ENCODE measurements at places on chromosomes 2 and 18.

DNA sequence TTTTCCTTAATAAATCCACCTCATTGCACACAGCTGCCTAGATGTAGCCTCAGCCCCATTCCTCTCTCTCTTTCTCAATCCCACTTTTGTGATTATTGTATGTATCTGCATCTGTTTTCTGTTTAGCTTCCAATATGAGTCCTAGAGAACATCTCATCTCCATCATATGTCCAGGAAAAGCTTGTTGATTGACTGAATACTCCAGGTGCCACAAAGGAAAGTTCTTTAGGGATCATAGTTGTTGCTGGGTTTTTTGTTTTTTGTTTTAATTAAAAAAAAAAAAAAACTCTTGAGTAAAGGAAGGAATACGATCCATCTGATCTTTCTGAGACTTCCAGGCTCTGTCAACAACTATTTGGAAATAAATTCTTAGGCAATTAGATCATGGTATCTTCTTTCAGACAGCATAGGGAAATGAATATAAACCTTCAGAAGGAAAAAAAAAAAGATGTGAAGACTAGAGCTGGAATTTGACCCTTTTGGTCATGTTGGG is 42.5 kb downstream of the KIAA2012 start:
- no peak for DNase-seq

DNA sequence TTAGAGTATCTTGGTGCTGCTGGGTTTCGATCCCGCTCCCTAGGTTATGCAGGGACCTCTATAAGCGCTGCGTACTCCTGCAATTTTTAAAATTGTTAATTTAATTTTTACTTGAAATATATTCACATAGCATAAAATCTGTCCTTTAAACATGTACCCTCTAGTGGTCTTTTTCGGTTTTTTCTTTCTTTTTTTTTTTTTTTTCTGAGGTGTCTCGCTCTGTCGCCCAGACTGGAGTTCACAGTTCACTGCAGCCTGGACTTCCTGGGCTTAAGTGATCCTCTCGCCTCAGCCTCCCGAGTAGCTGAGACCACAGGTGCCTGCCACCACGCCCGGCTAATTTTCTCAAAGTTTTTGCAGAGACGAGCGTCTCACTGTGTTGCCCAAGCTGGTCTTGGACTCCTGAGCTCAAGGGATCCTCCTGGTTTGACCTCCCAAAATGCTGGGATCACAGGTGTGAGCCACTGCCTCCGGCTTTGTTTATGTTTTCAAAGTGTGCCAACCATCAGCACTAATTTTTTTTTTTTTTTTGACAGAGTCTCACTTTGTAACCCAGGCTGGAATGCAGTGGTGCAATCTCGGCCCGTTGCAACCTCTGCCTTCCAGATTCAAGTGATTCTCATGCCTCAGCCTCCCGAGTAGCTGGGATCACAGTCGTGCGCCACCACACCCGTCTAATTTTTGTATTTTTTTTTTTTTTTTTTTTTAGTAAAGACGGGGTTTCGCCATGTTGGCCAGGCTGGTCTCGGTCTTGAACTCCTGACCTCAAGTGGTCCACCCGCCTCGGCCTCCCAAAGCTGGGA is 585 bp upstream of the MOB1A start:
- no peak for DNase-seq

DNA sequence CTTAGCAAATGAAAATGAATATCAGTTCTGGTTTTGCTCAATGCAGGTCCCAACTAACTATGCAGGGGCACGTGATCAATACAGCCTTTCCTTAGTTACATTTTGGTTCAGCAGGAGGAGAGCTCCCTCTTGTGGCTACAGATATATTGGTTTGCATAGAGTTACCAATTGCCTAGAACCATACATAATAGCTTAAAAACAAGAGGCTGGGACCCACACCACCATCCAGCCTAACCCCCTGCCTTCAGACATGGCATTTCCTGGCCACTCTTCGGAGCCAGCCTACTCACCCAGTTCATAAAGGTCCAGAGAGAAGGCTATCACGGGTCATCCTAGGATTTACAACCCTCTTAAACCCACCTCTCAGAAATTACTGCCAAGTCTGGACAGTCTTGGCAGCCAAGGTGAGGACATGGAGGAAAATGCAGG is 10.5 kb downstream of the CCDC93 start:
- DNase-seq = peak; percentile 65

DNA sequence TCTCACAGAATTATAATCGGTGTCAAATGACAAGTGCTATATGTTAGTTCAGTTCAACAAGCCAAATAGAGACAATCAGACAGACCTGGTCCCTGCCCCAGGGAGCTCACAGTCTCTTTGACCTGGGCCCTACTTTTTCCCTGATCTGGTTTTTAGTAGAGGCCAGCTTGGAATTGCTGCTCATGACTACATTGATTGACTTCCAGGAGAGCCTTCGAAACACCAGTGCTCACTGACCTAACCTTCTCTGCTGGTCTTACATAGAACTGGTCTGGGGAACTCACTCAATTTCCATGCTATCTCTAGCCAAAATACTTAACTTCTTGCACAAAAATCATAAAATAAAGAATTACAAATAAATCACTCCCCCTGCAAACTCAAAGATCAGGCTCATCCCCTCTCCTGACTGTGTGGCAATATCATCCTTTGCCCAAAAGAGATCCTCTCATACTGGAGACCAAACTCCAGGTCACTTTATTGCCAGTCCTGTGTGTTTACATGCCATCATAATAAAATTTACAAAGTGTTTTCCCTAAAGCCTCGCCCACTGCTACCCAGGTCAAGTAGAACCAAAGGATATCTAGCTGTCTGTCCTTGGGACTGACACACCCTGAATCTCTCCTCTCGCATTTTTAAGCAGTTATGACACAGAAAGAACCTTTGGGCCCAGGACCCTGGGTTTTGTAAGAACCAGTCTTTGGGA is 53.2 kb downstream of the PROC start:
- DNase-seq = no peak

DNA sequence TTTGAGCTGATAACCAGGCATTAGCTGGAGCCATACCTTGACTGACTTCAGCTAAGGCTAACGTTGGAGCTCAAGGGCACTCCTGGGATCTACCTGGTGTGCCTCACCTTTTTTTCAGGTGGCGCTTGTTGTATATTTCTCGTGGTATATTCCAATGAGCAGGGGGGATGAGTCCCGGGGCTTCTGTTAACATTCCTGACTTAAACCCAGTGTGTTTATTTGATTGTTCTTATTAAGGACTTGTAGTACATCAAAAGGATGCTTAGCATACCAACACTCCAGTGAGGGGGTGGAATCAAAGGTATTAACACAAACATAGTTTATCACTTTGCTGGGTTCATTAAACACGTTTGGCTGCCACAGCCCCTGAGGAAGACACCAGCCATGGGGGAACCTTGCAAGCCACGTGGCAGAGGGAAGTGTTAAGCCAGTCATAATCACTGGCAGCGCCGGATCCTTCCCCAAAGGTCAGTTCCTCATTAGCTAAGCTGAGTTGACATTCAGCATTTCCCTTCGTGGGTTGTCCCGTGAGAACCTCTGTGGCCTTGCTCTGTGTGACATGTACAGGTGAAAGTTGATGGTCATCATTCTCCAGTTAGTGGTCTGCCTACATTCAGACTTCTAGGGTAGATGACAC is 119.5 kb upstream of the MCFD2 start:
- no peak for DNase-seq

DNA sequence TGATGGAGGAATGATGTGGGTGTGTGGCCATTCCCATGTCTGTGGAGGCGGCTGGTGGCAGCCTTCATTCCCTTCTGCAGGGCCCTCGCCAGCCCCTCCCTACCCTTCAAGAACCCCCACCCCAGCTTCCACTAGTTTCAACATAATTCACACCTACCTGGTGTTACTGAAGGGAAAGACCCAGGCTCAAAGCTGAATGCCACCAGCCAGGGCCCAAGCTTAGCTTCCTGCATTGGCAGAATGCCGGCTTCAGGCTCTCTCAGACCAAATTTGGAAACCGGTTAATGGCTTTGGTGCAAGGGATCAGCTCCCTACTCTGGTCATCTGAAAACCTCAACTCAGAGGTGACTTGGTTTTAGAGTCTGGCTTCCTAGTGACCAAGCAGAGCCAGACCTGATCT is 16.9 kb downstream of the GAREM2 start:
- DNase-seq = no peak

DNA sequence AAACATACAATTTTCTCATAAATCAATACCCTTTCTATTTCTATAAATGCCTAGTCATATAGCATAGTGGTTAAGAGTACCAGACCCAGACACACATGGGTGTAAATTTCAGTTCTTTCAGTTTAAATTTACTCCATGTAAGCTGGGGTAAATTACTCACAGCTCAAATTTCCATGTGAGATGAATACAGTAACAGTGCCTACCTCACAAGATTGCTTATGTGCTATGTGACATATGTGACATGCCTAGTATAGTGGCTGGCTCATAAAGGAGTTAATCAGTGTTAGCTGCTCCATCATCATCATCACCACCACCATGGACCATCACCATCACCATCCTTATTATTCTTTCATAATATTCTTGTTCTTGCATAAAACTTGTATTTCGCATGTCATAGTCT is 61.6 kb upstream of the CD302 start:
- DNase-seq = no peak

DNA sequence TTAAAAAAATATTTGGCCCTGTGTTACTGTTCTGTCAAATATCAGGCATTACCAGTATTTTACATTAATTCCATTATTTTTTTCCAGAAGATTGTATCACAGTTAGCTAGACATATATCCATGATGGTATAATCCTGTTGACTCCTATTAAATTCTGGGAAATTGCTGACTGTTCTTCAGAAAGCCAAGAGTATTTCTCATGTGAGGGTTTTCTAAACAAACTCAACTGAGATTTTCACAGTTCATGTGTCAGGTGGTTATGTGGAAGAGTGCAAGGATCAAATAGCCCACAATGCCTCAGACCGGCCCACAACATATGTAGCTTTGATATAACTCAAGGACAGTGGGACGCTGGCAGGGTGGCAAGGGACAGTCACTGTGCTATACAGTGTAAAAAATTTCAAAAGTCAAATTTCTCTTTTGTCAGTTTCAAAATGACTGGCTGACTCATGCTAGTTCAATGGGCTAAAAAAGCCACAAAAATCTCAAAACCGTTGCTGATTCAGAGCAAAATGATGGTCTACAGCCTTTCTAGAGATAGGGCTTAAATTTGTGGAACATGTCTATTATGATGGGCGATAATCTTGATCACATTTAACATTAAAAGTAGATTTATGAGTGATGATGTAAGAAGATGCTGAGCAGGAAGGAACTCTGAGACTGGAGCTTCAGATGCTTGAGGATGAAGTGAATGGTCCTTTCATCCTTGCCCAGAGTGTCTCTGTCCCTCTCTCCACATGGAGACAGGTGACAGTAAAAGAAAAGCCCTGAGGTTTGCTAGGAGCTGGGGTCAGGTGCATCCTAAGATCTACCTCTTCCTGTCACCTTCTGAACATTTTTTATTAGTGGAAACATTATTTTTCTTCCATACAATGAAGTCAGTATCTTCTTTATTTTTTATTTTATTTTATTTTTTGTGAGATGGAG is 175.8 kb upstream of the PIEZO2 start:
- no peak for DNase-seq

- no peak for DNase-seq
Measured at GRCh38 chr2:37070931-37071330, 13.2 kb downstream of the HEATR5B start.

GRCh38 chr18:47968721-47969120 is 38.3 kb upstream of the SMAD2 start:
- DNase-seq = no peak

- DNase-seq = no peak
Measured at GRCh38 chr2:113058411-113058994, 495 bp upstream of the IL36RN start.

GRCh38 chr2:174924061-174924693 is 81.0 kb downstream of the CHN1 start:
- peak; percentile 40 for DNase-seq

DNA sequence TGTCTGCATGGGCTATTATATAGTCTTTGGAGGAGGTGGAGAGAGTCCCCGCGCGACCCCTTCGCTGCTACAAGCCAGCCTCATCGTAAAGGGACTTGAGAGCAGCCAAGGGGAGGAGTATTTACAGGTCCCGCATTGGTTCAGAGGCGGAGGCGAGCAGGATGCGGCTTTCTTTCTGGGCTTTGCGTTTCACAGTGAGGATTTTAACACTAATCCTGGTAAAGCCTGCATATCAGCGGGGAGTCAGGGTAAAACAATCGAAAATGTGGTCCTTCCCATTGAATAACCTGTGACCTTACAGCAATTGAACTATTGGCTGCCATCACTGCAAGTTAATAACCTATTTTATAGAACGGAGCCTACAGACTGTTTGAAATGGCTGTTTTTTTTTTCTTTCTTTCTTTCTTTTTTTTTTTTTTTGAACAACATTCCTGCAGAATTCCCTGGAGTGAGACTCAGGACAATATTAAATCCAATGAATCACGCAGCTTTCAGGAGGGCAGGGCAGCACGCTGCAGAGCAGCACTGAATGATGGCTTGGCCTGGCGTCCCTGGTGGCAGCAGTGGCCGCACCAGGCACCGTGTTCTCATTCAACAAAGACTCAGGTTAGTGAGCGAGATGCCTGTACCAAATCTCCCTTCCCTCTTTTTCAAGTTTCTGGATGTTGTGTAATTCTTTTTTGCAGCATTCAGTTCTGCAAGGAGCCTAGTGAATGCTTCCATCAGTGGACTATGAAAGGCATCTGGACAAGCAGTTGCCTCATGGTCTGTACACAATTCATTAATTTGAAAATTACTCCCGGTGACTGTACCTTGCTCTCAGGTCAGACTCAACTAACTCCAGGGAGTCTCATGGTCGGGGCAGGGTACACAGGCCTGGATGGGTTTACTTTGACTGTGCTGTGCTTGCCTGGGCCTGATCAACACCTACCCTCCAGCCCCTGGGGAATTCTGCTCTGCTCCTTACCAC is 19.8 kb downstream of the SMIM21 start:
- DNase-seq = peak; percentile 45

GRCh38 chr2:33645861-33646260 is 46.8 kb upstream of the FAM98A start:
- DNase-seq = no peak

- DNase-seq = peak; percentile 25
Measured at GRCh38 chr18:11761553-11761952, 72.5 kb downstream of the GNAL start.

DNA sequence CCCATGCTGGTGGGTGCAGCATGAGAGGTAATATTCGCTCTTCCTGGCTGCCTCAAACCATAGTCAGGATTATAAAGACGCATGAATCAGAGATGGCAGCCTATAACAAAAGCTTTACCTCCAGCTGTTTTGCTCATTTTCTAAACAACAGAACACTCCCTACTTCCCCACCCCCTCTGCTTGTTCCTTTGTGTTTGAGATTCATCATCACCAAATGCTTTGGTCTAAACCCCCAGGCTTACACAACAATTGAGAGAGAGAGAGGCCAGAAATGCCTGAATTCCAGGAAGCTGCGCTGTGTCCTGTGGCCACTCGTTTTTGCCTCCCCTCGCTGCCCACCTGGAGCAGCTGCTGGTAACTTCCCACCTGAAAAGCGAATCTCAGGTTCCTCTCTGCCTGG is 78.8 kb upstream of the CAPN13 start:
- DNase-seq = peak; percentile 48

GRCh38 chr2:167480232-167480985 is 592.1 kb downstream of the XIRP2 start:
- no peak for DNase-seq
